ENCODE measurements at places on chromosomes 12 and 14.

DNA sequence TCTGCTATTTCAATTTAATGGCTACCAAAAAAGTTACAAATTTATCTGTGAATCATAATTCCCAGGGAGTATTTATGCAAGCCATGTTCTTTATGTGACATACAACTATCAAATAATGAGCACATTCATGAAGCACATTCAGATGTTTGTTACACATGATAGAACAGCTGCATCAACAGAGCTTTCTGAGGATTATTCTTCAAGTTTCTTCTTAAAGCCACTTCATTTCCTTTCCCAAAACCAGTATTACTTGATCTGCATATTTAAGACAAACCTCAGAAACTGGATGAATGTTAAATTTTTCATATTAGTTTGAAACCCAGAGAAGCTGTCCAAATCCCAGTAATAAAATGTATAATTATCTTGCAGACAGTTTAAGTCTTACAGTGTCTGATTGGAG, 73.6 kb upstream of the SOX5 start:
- DNase-seq, result no peak
- H3K27me3 ChIP-seq, result no peaks in the 10 kb centered on the region
- peaks cover 4% of the 10 kb centered on the region for H3K36me3 ChIP-seq
- no peak overlapping the region for H3K4me3 ChIP-seq
- H3K4me1 ChIP-seq, result peaks cover 28% of the 10 kb centered on the region
- no peak overlapping the region for H3K27ac ChIP-seq

DNA sequence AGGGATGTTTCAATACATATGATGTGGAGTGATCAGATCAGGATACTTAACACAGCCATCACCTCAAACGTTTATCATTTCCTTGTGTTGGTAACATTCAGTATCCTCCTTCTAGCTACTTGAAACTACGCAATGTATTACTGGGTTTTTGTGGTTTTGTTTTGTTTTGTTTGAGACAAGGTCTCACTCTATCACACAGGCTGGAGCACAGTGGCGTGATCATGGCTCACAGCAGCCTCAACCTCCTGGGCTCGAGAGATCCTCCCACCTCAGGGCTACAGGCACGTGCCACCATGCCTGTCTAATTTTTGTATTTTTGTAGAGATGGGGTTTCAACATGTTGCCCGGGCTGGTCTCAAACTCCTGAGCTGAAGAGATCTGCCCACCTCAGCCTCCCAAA, 70.2 kb upstream of the BCL11B start:
- H3K4me3 ChIP-seq, result no peak overlapping the region
- H3K27ac ChIP-seq, result no peak overlapping the region
- H3K27me3 ChIP-seq, result peaks cover 48% of the 10 kb centered on the region
- DNase-seq, result no peak
- H3K36me3 ChIP-seq, result peaks cover 6% of the 10 kb centered on the region
- peaks cover 6% of the 10 kb centered on the region for H3K4me1 ChIP-seq

GRCh38 chr14:105470350-105471296, 4.0 kb upstream of the CRIP2 start:
- no peaks in the 10 kb centered on the region for H3K36me3 ChIP-seq
- peaks cover 19% of the 10 kb centered on the region for H3K4me1 ChIP-seq
- peak overlapping the region; percentile 22 for H3K27ac ChIP-seq

GRCh38 chr14:50345846-50346422, 33.8 kb downstream of the DMAC2L start:
- H3K4me1 ChIP-seq, result peaks cover 64% of the 10 kb centered on the region
- DNase-seq, result no peak
- no peaks in the 10 kb centered on the region for H3K36me3 ChIP-seq
- H3K27ac ChIP-seq, result peak overlapping the region; percentile 80

DNA sequence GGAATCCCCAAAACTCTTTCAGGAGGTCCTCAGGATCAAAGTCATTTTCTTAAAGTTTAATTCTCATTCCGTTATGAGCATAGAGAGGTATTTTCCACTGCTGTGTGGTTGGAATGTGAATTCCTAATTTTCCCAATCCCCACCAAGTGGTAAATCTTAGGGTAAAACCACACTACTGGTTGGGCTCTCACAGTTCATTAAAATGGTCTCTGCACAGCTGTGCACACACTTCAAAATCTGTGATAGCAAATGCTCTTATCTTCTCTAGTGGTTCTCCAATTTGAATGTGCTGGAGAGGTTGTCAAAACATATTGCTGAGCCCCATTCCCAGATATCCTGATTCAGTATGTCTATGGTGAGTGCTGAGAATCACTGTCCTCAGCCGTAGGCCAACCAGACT, 189.1 kb downstream of the BMP4 start:
- H3K36me3 ChIP-seq, result no peaks in the 10 kb centered on the region
- H3K4me1 ChIP-seq, result peaks cover 6% of the 10 kb centered on the region
- H3K4me3 ChIP-seq, result no peak overlapping the region
- H3K27ac ChIP-seq, result no peak overlapping the region
- DNase-seq, result no peak

DNA sequence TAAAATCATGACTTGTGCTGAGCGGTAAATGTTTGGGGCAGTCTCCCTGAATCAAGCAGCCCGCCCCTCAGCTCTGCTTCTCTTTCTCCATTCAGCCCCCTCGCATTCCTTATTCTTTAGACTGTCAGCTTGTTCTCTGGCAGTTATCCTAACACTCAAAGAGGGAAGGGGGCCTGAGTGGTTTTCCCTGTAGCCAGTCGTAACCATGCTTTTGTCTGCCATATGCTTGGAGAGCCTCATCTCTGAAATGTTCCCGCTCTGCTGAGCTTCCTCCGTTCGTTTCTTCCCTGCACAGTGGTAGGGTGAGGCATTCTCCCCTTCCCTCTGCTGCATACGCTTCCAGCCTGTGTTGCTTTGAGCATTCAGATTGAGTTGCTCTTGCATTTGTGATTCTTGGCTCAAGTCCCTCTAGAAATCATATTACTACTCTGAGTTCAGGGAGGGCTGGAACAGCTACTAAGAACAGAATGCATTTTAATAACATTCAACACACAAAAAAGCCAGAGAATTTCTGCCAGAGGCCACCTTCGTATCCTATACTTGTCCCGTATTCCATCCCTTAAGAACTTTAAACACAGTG, 119.7 kb downstream of the FBXL14 start:
- H3K36me3 ChIP-seq, result no peaks in the 10 kb centered on the region
- H3K4me1 ChIP-seq, result peaks cover 10% of the 10 kb centered on the region
- H3K27me3 ChIP-seq, result no peaks in the 10 kb centered on the region
- H3K4me3 ChIP-seq, result no peak overlapping the region
- DNase-seq, result no peak
- H3K27ac ChIP-seq, result no peak overlapping the region

DNA sequence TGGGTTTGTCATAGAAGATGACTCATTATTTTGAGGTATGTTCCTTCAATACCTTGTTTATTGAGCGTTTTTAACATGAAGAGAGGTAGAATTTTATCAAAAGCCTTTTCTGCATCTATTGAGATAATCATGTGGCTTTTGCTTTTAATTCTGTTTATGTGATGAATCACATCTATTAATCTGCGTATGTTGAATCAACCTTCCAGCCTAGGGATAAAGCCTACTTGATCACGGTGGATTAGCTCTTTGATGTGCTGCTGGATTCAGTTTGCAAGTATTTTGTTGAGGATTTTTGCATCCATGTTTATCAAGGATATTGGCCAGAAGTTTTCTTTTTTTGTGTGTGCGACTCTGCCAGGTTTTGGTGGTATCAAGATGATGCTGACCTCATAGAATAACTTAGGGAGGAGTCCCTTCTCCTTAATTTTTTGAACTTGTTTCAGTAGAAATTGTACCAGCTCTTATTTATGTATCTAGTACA, 602.6 kb downstream of the SNAPC1 start:
- H3K27me3 ChIP-seq, result peaks cover 10% of the 10 kb centered on the region
- no peaks in the 10 kb centered on the region for H3K36me3 ChIP-seq
- no peak overlapping the region for H3K4me3 ChIP-seq
- no peak for DNase-seq
- H3K27ac ChIP-seq, result no peak overlapping the region

DNA sequence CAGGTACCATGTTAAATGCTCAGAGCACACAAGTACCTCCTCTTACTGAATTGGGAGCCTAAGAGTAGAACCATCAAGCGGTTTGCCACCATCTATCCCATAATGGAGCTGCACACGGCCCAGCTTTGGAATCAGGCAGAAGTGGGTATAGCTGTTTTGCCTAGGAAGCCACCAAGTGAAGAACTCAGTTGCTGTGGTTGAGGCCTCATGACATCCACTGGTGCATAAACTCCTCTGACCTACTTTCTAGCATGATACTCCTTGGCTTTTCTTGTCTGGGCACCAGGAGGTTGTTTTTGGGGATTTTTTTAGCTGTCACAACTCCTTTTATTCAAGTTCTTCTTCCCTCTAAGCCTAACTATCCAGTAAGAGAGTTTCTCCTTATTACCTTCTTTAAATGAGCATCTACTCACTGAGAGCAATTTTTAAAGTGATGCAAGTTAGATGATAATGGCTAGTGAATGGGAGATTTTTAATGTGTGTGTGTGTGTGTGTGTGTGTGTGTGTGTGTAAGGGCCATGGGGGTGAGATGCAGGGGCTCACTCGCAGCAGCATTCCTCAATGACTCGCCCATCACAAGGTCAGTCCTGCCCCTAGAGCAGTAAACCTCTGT, 20.9 kb upstream of the KRAS start:
- H3K27me3 ChIP-seq, result no peaks in the 10 kb centered on the region
- no peaks in the 10 kb centered on the region for H3K36me3 ChIP-seq
- no peak overlapping the region for H3K27ac ChIP-seq
- H3K4me3 ChIP-seq, result no peak overlapping the region
- peaks cover 36% of the 10 kb centered on the region for H3K4me1 ChIP-seq

DNA sequence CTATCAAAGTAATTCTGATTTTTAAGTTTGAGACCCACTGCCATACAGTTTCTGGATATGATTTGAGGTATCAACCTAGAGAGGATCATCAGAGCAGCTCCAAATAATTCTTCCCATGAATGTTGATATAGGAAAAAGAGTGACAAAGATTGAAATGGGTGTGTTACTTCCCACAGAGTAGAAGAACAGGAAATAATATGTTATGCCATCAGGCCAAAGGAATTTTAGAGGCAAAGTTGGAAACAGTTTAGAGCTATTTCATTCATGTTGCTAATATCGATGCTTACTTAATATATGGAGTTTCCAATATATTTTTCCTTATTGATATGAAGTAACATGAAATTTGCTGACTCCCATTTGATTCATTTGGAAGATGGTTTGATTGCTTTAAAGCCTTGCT, 8.9 kb upstream of the MSRB3 start:
- H3K4me3 ChIP-seq, result no peak overlapping the region
- H3K27me3 ChIP-seq, result no peaks in the 10 kb centered on the region
- H3K27ac ChIP-seq, result peak overlapping the region; percentile 86
- no peak for DNase-seq

DNA sequence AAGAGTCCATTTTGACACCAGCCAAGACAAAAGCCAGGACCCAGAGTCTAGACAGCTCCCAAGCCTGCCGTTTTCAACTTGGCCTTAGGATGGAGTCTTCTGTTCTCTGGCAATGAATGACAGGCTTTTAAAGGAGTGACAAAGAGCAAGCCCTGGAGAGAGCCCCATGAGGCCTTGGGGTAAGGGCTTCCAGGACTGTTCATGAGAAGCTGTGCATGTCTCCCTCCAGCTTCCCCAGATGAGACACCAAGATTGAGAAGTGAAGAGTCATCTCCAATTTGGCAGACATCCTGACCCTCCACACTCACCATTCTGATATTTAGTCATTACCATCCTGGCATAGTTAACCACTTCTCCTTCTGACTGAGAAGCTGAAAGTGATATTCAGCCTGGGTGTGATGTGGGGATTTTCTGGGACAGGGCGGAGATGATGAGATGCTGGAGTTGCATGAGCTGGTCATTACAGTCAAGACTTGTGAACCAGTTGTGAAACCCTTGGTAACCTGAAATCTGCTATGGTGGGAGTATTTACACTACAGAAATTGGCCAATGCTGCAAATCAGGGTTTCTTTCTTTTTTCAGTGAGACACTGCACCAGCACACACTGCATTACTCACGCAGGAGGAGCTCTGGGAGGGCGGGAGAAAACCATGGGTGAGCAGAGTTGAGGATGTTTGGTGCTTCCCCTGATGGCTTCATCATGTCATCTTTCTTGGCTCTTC, 77.8 kb downstream of the VCPKMT start:
- no peak overlapping the region for H3K27ac ChIP-seq
- H3K4me1 ChIP-seq, result peaks cover 25% of the 10 kb centered on the region
- H3K4me3 ChIP-seq, result no peak overlapping the region
- H3K27me3 ChIP-seq, result no peaks in the 10 kb centered on the region
- no peak for DNase-seq

DNA sequence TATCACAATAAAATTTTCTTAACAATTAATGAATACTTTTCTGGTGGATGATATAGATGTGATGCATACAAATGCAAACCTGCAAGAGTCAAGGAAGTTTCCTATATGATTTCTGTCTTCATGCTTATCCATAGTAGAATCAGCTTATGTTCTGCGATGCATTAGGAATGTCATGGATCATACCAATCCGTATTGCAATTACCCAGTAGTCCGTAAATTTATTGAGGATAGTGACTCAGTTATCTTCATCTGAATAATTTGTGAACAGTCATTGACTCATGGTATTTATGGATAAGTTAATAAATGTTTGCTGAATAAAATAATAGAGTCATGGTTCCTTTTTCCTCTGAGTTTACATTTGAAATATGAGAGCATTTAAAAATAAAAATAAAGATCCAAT, 483.4 kb downstream of the LRFN5 start:
- no peak overlapping the region for H3K27ac ChIP-seq
- DNase-seq, result no peak
- no peaks in the 10 kb centered on the region for H3K4me1 ChIP-seq
- H3K4me3 ChIP-seq, result no peak overlapping the region

- no peak for DNase-seq
- H3K4me1 ChIP-seq, result peaks cover 70% of the 10 kb centered on the region
- peak overlapping the region; percentile 91 for H3K27ac ChIP-seq
- no peak overlapping the region for H3K4me3 ChIP-seq
Observed at GRCh38 chr14:75875958-75876357, 105.8 kb downstream of the TGFB3 start.

DNA sequence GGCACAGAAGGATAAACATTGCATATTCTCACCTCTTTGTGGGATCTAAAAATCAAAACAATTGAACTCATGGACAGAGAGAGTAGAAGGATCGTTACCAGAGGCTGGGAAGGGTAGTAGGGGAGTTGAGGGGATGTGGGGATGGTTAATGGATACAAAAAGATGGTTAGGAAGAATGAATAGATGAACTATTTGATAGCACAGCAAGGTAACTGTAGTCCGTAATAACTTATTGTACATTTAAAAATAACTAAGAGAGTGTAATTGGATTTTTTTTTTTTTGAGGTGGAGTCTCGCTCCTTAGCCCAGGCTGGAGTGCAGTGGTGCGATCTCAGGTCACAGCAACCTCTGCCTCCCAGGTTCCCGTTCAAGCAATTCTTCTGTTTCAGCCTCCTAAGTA, 52.0 kb downstream of the NUBPL start:
- no peak overlapping the region for H3K27ac ChIP-seq
- no peaks in the 10 kb centered on the region for H3K27me3 ChIP-seq
- DNase-seq, result no peak
- H3K36me3 ChIP-seq, result peaks cover 8% of the 10 kb centered on the region
- no peak overlapping the region for H3K4me3 ChIP-seq

GRCh38 chr12:124310178-124310577, 15.3 kb downstream of the RFLNA start:
- H3K36me3 ChIP-seq, result peaks cover 2% of the 10 kb centered on the region
- H3K27ac ChIP-seq, result no peak overlapping the region
- H3K4me1 ChIP-seq, result no peaks in the 10 kb centered on the region

- H3K36me3 ChIP-seq, result peaks cover 12% of the 10 kb centered on the region
- peaks cover 7% of the 10 kb centered on the region for H3K27me3 ChIP-seq
- DNase-seq, result no peak
- no peak overlapping the region for H3K4me3 ChIP-seq
- no peak overlapping the region for H3K27ac ChIP-seq
- no peaks in the 10 kb centered on the region for H3K4me1 ChIP-seq
Observed at GRCh38 chr14:99707420-99707819, 23.3 kb downstream of the CYP46A1 start.

Data from chondrocyte (in vitro differentiated cells).